Panc1 (cell line): ENCODE measurements at places on chromosomes 7 and 10. TPM values are rescaled to one million over a fixed set of nuclear protein-coding genes. Genes with fewer than 3 reads are reported as not detected.

- DNase-seq, result no peak
- no peak overlapping the region for H3K4me3 ChIP-seq
- H3K27ac ChIP-seq, result no peak overlapping the region
- no peaks in the 10 kb centered on the region for H3K4me1 ChIP-seq
- H3K27me3 ChIP-seq, result peaks cover 3% of the 10 kb centered on the region; the same call in 1 of the 2 replicates
Observed at GRCh38 chr10:11246752-11247467, 229.2 kb downstream of the CELF2 start.

GRCh38 chr10:6617309-6618076, 37.4 kb upstream of the PRKCQ start:
- no peaks in the 10 kb centered on the region for H3K36me3 ChIP-seq
- no peak overlapping the region for H3K27ac ChIP-seq
- H3K4me1 ChIP-seq, result no peaks in the 10 kb centered on the region
- DNase-seq, result no peak
- H3K4me3 ChIP-seq, result no peak overlapping the region

LGI1 gene
- total RNA-seq, result not detected

SYT15 gene
- 0.28 TPM for total RNA-seq

SLC16A12 gene
- total RNA-seq, result not detected

GRCh38 chr7:157964521-157964920, 623.1 kb downstream of the PTPRN2 start:
- H3K4me3 ChIP-seq, result no peak overlapping the region
- DNase-seq, result no peak
- no peaks in the 10 kb centered on the region for H3K36me3 ChIP-seq
- H3K27ac ChIP-seq, result no peak overlapping the region
- no peaks in the 10 kb centered on the region; the same call in none of the 2 replicates for H3K27me3 ChIP-seq

- no peak for DNase-seq
- H3K27me3 ChIP-seq, result peaks cover 2% of the 10 kb centered on the region; the same call in 1 of the 2 replicates
- H3K4me1 ChIP-seq, result no peaks in the 10 kb centered on the region
- no peaks in the 10 kb centered on the region for H3K36me3 ChIP-seq
- H3K4me3 ChIP-seq, result no peak overlapping the region
- no peak overlapping the region for H3K27ac ChIP-seq
Observed at GRCh38 chr10:51046654-51047053, 27.6 kb upstream of the PRKG1 start.

DNA sequence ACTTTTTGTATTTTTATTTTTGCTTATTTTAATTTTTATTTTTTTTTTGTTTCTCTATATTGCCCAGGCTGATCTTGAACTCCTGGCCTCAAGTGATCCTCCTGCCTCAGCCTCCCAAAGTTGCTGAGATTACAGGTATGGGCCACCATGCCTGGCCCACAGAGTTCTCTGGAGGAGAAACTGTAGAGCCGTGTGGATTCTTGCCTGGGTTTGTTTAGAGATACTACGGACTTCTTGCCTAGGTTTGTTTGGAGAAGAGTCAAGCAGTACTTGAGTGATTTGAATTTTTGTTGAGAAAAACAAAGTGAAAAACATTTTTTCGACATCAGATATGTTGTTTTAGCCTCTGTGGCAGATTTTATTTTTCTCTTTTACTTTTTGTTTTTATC, 99.0 kb downstream of the CAMK1D start:
- H3K4me3 ChIP-seq, result no peak overlapping the region
- H3K27ac ChIP-seq, result peak overlapping the region; percentile 51; the same call in 1 of the 2 replicates
- DNase-seq, result no peak
- H3K36me3 ChIP-seq, result no peaks in the 10 kb centered on the region

DNA sequence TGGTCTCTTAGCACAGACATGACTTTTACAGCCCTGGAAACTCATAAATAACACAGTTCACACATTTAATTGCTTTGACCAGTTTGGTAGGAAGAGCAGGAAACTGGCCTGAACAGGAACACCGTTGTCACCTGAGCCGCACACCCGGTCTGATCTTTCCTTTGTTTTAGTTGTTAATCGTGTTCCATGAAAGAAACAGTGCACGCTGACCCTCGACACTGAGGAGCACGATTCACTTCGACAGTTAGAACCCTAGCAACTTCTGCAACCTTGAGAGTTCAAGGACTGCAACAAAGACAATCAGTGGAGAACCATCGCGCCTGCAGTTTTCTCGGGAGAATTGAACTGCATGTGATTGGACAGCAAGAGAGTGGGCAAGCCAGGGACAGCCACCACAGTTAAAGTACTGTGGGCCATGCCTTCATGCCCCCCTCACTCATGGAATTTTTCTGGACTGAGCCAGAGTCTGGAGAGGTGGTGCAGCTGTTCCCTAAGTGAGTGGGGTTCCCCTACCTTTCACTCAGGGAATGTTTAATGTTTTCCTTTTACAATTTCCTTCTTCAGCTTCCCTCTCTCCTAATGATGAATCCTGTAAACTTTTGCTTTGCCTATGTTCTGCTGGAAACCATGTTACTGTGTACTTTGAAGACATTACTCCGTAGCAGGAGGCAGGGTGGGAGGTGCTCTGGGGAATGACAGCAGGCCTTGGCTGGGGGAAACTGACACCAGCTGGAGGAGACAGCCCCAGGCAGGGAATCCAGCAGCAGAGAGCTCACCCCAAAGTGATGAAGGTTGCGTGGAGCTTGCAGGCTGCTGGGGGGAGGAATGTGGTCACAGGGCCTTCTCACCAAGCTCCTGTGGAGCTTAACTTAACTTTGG, 198.7 kb downstream of the ZNF438 start:
- no peaks in the 10 kb centered on the region for H3K4me1 ChIP-seq
- no peaks in the 10 kb centered on the region for H3K27me3 ChIP-seq
- no peak for DNase-seq

DNA sequence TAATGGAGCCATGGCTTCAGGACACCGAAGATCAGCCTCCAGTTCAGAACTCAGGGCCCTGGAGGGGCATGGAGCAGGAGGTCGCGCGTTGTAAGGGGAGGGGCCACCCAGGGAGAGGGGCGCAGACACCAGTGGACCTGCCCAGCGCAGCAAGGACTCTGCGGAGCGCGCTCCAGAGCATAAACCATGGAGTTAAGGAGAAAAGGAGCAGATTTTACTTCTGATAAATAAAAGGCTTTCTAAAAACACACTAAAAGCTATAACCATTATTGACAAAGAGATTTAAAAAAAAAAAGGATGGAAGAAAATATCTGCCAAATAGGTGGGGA, 10.5 kb downstream of the CALY start:
- 0 out of 2 replicates have a peak overlapping the region, but pooled peaks have one; percentile 17 for H3K27ac ChIP-seq
- H3K4me3 ChIP-seq, result peak overlapping the region; percentile 54
- H3K27me3 ChIP-seq, result no peaks in the 10 kb centered on the region

ZNF316 gene
- 37.8 TPM for total RNA-seq

INHBA gene
- total RNA-seq, result 0.28 TPM

DNA sequence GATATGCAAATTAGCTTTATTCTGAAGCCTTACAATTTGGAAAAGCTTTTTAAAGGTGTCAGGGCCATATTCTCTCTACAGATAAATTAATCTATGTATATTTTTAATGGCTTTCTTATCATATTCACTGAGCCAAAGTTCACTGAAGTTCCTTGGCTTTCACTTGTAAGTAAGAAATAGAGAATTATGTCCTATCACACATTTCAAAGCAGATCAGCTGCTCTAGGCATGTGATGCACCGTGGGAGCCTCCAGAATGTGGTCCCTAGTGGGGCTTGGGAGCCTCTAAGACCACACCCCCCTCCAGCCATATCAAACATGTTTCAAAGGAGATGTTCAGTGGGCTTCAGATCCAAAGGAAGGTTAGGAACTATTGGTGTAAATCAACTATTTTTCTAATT, 51.5 kb downstream of the LAMB4 start:
- no peaks in the 10 kb centered on the region for H3K4me1 ChIP-seq
- H3K4me3 ChIP-seq, result no peak overlapping the region
- H3K27ac ChIP-seq, result no peak overlapping the region
- no peaks in the 10 kb centered on the region for H3K36me3 ChIP-seq

FAM237B gene
- not detected for total RNA-seq

ITGB8 gene
- 4.9 TPM for total RNA-seq

CYP2C19 gene
- total RNA-seq, result 0.15 TPM

DNA sequence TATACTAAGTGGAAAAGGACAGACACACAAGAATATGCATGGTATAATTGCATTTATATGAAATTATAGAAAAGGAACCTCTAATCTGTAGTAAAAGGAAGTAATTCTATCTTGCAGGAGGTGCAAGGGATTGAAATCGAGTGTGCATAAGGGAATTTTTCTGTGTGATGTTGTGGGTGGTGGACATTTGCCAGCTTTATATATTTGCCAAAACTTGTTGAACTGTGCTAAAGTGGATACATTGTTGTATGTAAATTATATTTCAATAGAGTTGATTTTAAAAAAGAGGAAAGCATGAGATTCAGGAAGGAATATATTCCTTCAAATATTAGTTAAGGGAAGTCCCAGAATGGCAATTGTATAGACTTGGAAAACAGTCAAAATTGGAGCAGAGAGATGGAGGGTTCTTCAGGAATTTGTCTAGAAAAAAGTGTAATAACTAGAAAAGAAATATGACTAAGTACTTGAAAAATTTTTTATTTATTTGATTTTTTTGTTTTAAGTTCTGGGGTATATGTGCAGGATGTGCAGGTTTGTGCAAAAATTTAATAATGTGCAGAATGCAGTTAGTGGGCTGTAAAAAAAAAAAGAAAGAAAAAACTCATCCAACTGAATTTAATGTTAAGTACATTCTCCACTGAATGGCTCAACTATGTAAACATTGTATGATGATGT, 96.1 kb downstream of the ARL4A start:
- H3K4me1 ChIP-seq, result no peaks in the 10 kb centered on the region
- no peak overlapping the region for H3K27ac ChIP-seq
- no peak overlapping the region for H3K4me3 ChIP-seq
- H3K36me3 ChIP-seq, result no peaks in the 10 kb centered on the region

DNA sequence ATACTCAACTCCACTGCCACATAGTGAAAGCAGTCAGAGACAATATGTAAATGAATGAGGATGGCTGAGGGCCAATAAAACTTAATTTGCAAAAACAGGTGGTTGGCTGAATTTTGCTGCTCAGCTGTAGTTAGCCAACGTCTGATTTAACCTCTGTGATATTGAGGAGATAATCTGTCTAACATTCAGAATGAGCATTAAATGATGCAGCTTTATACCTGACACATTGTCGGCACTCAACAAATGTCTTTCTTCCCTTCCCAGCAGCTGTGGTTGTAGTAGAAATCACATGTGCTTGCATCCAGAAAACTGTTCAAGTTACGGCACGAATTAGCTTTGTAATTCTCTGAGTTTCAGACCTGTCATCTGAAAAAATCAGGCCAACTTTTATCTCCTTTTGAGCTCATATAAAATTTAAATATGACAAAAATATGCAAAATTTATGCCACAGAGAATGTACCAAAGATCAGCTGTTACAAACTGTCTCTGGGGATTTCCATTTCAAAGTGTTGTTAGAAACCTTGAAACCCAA, 1239.7 kb downstream of the GATA3 start:
- no peak for DNase-seq
- H3K4me3 ChIP-seq, result no peak overlapping the region
- no peaks in the 10 kb centered on the region for H3K4me1 ChIP-seq
- H3K27ac ChIP-seq, result no peak overlapping the region
- no peaks in the 10 kb centered on the region for H3K36me3 ChIP-seq

DNA sequence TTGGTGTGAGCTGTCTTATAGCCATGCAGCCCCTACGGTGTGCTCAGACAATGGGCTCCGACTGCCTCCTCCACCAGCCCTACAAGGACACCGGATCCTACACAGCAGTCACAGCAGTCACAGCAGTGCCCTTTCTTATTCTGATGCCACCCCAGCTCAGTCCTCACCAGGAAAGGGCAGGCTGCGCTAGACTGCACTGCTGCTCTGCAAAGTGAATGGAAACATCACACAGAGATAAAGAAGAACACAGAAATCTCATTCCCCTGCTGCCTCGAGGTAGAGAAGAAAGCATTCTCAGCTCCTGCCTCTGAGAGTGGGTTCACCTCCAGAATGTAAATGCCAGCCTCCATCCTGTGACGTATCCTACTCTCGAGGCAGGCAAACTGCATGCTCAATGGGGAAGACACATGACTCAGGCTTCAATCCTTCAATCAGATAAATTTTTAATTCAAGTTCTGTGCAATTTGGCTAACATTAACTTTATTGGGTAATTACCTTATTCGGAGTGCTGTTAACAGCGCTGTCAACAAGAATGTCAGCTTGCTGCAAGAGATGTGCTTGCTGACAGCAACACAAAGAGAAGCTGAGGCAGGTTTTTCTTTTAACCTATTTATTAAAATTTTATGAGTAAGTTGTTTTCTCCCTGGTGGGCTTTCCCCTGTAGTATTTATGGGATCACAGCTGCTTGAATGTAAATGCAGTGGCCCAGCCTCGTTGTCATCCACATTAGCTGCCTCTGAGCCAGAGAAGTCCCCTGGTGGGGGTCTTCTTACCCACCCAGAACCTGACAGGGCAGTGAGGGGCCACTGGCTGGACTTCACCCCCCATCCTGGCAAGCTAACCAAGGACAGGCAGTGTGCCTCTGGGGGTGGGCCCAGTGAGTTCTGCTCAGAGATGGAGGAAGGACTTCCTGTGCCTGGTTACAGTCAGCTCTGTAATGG, 241.3 kb upstream of the KMT2E start:
- no peak overlapping the region for H3K4me3 ChIP-seq
- no peaks in the 10 kb centered on the region for H3K36me3 ChIP-seq
- H3K27me3 ChIP-seq, result peaks cover 2% of the 10 kb centered on the region; the same call in 1 of the 2 replicates

DNA sequence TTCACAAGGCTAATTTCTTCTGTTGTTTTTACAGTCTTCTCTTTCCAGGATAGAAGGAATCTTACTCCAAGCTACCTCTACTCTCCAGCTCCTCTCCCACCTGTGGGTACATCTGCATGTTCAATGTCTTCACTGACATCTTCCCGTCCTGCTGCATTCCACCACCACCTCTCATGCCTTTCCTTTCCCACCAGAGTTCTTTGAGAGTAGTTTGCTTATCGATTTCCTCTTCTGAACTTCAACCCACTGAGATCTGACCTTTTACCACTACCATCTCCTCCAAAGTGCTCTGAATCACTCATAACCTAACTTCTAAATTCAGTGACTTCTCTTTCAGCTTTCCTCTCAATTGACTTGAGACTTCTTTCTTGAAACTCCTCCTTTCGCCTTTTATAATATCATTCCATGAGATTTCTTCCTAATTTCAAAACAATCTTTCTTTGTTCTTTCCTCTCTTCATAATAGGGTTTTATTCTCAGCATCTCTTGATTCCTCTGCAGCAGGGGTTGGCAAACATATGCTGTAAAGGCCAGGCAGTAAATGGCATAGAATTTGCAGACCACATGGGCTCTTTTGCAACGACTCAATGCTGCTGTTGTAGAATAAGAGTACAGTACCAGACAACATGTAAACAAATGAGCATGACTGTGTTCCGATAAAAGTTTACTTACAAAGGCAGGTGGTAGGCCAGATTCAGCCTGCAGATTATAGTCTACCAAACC, 22.1 kb downstream of the ACSL5 start:
- H3K4me1 ChIP-seq, result no peaks in the 10 kb centered on the region
- H3K27me3 ChIP-seq, result peaks cover 31% of the 10 kb centered on the region
- no peaks in the 10 kb centered on the region for H3K36me3 ChIP-seq
- no peak overlapping the region for H3K27ac ChIP-seq

DNA sequence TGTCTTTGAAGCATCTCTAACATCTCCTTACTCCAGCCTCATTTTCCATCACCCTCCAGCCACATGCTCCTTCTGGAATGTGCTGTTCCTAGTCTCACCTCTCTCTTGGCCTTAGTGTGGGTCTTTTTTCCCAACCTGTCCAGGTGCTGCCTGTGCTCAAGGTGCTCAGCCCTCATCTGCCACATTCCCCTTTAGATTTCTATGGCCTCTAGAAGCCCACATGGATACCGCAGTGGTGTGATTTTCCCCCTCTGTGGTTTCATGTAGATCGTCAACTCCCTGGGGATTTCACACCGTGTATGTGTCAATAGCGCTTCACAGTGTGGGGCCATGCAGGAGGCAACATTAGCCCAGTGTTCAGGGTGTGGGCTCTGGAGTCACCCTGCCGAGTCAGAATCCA, 32.5 kb downstream of the BMPER start:
- H3K27ac ChIP-seq, result no peak overlapping the region
- no peak overlapping the region for H3K4me3 ChIP-seq
- H3K27me3 ChIP-seq, result peaks cover 10% of the 10 kb centered on the region
- H3K4me1 ChIP-seq, result no peaks in the 10 kb centered on the region
- no peaks in the 10 kb centered on the region for H3K36me3 ChIP-seq

CALML3 gene
- not detected for total RNA-seq
